ENCODE measurements at places on chromosomes 2 and 18. TPM values are rescaled to one million over a fixed set of nuclear protein-coding genes. Genes with fewer than 3 reads are reported as not detected.

DNA sequence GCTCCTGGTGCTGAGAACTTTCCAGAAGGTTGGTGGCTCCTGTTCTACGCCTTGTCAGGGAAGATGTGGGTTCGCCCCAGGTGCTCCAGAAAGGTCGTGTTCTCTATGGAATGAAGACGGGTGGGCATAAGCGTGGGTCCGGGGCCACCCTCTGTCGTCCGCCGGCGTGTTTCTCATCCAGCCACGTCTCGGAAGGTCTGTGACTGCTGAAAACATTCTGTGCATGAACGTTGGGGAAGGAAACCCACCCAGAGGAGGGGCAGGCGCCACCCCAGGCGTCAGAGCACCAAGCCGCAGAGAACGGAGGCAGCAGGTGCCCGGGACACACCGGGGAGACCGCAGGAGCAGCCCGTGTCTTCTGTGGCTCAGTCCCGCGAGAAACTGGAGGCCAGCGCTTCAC lies 118.2 kb downstream of the RTP5 start:
- peaks cover 14% of the 10 kb centered on the region for H3K4me1 ChIP-seq
- H3K4me3 ChIP-seq, result no peak overlapping the region
- no peak overlapping the region for H3K27ac ChIP-seq
- H3K27me3 ChIP-seq, result no peaks in the 10 kb centered on the region
- no peak for DNase-seq

GRCh38 chr2:169222665-169223064 lies 139.7 kb downstream of the LRP2 start:
- DNase-seq, result no peak
- no peaks in the 10 kb centered on the region for H3K36me3 ChIP-seq
- H3K27ac ChIP-seq, result no peak overlapping the region
- no peaks in the 10 kb centered on the region for H3K4me1 ChIP-seq
- H3K27me3 ChIP-seq, result no peaks in the 10 kb centered on the region

GRCh38 chr2:70041663-70042062 lies 45.6 kb upstream of the PCBP1 start:
- H3K27me3 ChIP-seq, result no peaks in the 10 kb centered on the region
- H3K4me3 ChIP-seq, result no peak overlapping the region
- no peak for DNase-seq
- H3K27ac ChIP-seq, result no peak overlapping the region
- H3K4me1 ChIP-seq, result peaks cover 31% of the 10 kb centered on the region

DNA sequence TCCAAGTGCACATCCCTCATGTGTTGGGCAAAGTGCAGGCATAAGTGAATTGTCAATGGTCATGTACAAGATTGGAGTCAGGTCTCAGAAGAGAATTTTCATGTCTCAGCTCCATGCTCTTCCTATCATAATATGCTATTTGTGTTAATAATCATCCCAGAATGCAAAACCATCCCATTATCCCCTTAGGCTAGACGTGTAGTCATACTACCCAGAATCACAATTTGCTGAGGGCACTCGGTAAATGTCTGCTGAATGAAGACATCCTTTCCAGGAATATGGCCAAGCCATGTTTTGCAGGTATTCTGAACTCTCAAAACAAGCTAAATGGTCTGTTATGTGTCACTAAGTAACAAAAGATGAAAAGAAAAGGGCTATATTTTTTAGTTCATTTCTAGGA lies 263.8 kb downstream of the RAD51AP2 start:
- DNase-seq, result no peak
- H3K4me1 ChIP-seq, result no peaks in the 10 kb centered on the region
- H3K27ac ChIP-seq, result no peak overlapping the region
- H3K4me3 ChIP-seq, result no peak overlapping the region
- no peaks in the 10 kb centered on the region for H3K27me3 ChIP-seq

DNA sequence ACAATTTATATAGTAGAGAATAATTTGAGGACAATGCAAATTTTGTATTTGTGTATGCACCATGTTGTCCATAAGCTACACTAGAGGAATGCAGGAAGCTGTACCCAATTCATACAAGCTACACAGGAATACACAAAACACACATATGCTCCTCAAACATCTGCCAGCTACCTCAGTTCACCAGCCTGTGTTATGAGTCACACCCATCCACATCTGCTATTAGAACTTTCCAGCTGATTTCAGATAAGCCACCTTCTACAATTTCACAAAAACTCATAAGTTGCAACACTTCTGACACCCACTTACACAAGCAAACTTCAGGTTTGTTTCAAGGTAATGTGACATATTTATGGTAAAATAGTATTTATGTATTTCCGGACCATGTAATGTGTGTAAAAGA lies 438.9 kb downstream of the SATB2 start:
- no peak overlapping the region for H3K27ac ChIP-seq
- H3K36me3 ChIP-seq, result no peaks in the 10 kb centered on the region
- no peak overlapping the region for H3K4me3 ChIP-seq
- H3K4me1 ChIP-seq, result no peaks in the 10 kb centered on the region
- no peak for DNase-seq

- no peaks in the 10 kb centered on the region for H3K27me3 ChIP-seq
- H3K36me3 ChIP-seq, result no peaks in the 10 kb centered on the region
- no peak overlapping the region for H3K27ac ChIP-seq
- H3K4me1 ChIP-seq, result no peaks in the 10 kb centered on the region
Measured at GRCh38 chr18:51988277-51988676, 351.7 kb upstream of the DCC start.

DNA sequence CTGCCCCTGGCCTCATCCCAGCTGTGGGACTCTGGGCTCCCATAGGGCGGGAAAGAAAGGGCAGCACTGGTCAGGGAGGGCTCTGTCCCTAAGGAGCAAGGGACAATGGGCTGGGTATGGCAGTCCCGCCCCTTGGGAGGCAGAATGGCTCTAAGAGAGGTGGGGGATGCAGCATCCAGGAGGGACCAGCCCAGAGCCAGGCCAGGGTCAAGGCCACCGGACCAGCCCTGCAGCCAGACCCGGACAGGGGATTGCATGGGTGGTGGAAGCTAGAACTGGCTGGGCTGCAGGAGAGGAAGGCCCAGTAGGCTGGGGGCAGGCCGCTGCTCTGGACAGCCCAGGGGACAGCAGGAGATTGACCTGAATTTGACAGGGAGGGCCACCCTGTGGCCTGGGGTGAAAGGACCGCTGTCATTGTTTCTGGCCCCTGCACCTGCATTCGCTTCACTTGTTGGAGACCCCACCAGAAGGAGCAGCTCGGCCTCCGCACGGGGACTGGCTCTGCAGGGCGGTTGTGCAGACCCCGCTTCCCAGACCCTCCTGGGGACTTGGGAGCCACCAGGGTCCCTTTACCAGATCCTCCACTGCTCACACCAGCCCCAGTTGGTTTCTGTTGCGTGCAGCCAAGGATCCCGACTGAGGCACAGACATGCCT lies 14.6 kb downstream of the RAMP1 start:
- H3K27ac ChIP-seq, result no peak overlapping the region
- no peak overlapping the region for H3K4me3 ChIP-seq
- no peaks in the 10 kb centered on the region for H3K4me1 ChIP-seq
- no peaks in the 10 kb centered on the region for H3K27me3 ChIP-seq
- DNase-seq, result no peak

DNA sequence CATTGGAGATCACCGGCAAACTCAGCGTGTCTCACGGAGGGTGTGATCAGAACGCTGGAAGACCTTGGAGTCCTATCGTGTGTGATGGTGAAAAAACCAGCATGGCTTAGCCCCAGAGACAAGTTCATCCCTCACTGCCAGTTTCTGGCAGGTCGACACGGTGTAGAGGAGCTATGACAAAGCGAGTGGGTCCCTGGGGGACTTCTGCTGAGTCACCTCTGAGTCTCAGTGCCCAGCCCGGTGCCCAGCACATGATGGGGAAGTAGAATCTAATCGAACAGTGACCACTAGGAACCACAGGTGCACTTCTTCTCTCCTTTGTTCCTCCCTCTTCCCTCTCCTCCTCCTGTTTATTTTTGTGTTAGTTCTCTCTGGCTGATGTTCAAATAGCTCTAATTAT lies 45.9 kb upstream of the KCNF1 start:
- DNase-seq, result no peak
- no peak overlapping the region for H3K4me3 ChIP-seq
- no peak overlapping the region for H3K27ac ChIP-seq

DNA sequence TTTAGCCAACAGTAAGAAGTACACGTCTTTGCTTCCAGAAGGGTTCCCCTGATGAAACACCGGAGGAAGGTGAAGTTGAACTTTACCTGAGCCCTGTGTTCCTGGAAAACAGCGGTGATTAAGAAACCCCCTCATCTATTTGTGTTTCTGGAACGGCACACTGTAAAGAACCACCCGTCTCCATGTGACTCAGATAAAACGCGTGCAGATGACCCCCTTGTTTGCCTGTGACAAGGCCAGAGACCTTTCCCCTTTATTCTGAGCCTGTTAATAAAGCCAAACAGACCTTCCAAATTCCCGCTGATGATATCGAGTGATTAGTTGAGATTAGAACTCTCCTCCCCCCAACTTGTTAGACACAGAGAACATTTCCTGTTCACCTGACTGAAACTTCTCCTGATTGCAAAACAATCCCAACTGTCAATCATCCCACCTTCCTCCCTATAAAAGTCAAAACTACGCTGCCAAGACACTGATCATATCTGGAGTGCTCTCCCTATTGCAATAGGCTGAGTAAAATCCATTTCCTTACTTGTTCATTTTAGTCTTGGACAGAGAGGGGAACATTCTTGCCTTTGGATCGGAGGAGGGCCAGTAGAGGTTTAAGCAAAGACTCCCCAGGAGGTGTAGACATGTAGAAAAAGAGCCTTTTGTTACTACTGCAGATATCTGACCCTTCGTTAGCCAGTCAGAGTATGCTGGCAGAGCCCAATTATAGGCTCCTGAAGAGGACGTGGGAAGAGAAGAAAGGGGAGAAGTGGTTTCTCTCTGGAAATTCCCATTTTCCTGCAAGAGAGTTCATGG lies 914 bp upstream of the IWS1 start:
- H3K36me3 ChIP-seq, result peaks cover 9% of the 10 kb centered on the region
- H3K27ac ChIP-seq, result peak overlapping the region; percentile 98
- H3K27me3 ChIP-seq, result no peaks in the 10 kb centered on the region
- H3K4me1 ChIP-seq, result peaks cover 39% of the 10 kb centered on the region
- DNase-seq, result no peak
- peak overlapping the region; percentile 61 for H3K4me3 ChIP-seq

GRCh38 chr18:24031318-24031717 lies 16.8 kb downstream of the TTC39C start:
- no peaks in the 10 kb centered on the region for H3K36me3 ChIP-seq
- peaks cover 96% of the 10 kb centered on the region for H3K4me1 ChIP-seq
- H3K27me3 ChIP-seq, result no peaks in the 10 kb centered on the region
- DNase-seq, result no peak

The ATRAID gene
- polyA plus RNA-seq, result 279 TPM

All from CD4-positive, alpha-beta memory T cell (primary cell).